ENCODE measurements at places on chromosomes 2 and 18. TPM values are rescaled to one million over a fixed set of nuclear protein-coding genes. Genes with fewer than 3 reads are reported as not detected.

Gene ACMSD
- polyA plus RNA-seq: 1.7 TPM

Gene NEU2
- not detected for polyA plus RNA-seq

Gene TOGARAM2
- 4.6 TPM for polyA plus RNA-seq

Gene SOX11
- polyA plus RNA-seq: 39.2 TPM
